ENCODE measurements at places on chromosomes 1 and 21. TPM values are rescaled to one million over a fixed set of nuclear protein-coding genes. Genes with fewer than 3 reads are reported as not detected.

Gene NHLH1
- 0.12 TPM for total RNA-seq

Gene FAM78B
- 1.5 TPM for total RNA-seq

Gene AXDND1
- total RNA-seq = 0.12 TPM

Gene RHBG
- total RNA-seq = not detected

Gene PYHIN1
- not detected for total RNA-seq

Gene TEX38
- total RNA-seq = not detected

Gene NBPF11
- 6.5 TPM for total RNA-seq
